ENCODE measurements at places on chromosomes 6 and 20. TPM values are rescaled to one million over a fixed set of nuclear protein-coding genes. Genes with fewer than 3 reads are reported as not detected.

GRCh38 chr6:71537717-71538116 is 249.1 kb downstream of the OGFRL1 start:
- H3K4me3 ChIP-seq = no peak overlapping the region
- H3K36me3 ChIP-seq = no peaks in the 10 kb centered on the region
- peaks cover 7% of the 10 kb centered on the region for H3K4me1 ChIP-seq
- no peak overlapping the region for H3K27ac ChIP-seq

Gene CDSN
- not detected for total RNA-seq

DNA sequence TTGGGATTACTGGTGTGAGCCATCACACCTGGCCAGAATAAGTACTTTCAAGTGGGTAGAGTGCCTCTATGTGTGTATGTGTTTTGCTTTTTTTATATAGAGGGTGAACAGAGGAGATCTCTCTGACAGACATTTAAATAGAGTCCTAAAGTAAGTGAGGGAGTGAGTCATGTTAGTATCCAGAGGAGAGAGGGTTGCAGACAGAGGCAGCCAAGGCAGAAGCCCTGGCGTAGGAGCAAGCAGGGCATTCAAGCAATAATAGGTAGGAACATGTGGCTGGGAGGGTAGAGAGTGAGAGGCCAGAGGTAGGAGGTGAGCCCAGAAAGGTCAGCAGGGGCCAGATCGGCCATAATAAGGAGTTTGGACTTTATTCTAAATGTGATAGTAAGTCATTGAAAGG is 48.9 kb downstream of the PHF20 start:
- no peaks in the 10 kb centered on the region for H3K27me3 ChIP-seq
- H3K4me3 ChIP-seq = no peak overlapping the region
- peaks cover 4% of the 10 kb centered on the region for H3K36me3 ChIP-seq
- peaks cover 43% of the 10 kb centered on the region for H3K4me1 ChIP-seq
- peak overlapping the region; percentile 79 for H3K27ac ChIP-seq

DNA sequence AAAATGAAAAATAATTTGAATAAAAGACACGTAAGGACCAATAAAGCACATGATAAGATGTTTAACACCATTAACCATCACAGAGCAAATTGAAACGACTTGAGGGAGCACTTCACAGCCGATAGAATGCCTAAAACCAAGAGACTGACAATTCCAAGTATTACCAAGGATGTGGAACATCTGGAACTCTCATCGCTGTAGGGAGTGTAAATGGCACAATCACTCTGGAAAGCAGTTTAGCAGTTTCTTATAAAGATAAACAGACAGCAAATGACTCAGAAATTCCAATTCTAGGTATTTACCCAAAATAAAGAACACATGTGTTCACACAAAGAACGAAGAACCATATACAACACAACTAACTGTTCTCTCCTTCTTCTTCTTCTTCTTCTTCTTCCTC is 8.5 kb upstream of the UBD start:
- H3K36me3 ChIP-seq = peaks cover 2% of the 10 kb centered on the region
- no peaks in the 10 kb centered on the region for H3K4me1 ChIP-seq
- DNase-seq = no peak
- H3K27ac ChIP-seq = no peak overlapping the region
- peaks cover 47% of the 10 kb centered on the region for H3K27me3 ChIP-seq

DNA sequence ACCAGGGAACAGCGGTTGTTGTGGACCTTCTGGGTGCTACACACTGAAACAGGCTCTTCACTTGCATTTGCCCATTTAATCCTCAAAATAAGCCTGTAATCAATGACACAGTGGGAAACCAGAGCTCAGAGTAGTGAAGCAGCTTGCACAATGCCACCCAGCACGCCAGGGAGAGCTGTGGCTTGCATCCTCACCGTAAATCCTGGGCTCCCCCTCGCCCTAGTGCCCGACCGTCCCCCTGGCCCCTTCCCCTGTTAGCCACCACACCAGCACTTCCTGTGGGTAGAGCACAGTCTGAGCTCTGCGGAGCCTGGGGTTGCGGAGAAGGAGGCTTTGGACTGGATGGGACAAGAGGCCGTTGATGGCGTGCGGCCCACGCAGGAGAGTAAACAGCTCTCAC is 14.5 kb downstream of the VSTM2L start:
- no peak overlapping the region for H3K27ac ChIP-seq
- DNase-seq = no peak
- no peaks in the 10 kb centered on the region for H3K36me3 ChIP-seq
- H3K27me3 ChIP-seq = peaks cover 2% of the 10 kb centered on the region
- H3K4me1 ChIP-seq = peaks cover 41% of the 10 kb centered on the region

Gene TMEM14C
- total RNA-seq = 115 TPM

- peaks cover 48% of the 10 kb centered on the region for H3K4me1 ChIP-seq
- H3K27me3 ChIP-seq = no peaks in the 10 kb centered on the region
- peak overlapping the region; percentile 82 for H3K27ac ChIP-seq
These were observed 3.1 kb downstream of the ZCCHC3 start for GRCh38 chr20:300345-300990.

GRCh38 chr20:62834967-62835730 is 18.3 kb downstream of the COL9A3 start:
- peak; percentile 82 for DNase-seq
- no peaks in the 10 kb centered on the region for H3K36me3 ChIP-seq
- no peak overlapping the region for H3K4me3 ChIP-seq
- no peak overlapping the region for H3K27ac ChIP-seq
- H3K27me3 ChIP-seq = no peaks in the 10 kb centered on the region

Gene BNIP5
- not detected for total RNA-seq

GRCh38 chr20:45823949-45824835 is 2.9 kb downstream of the TNNC2 start:
- no peak for DNase-seq
- H3K4me1 ChIP-seq = peaks cover 42% of the 10 kb centered on the region
- H3K27me3 ChIP-seq = peaks cover 4% of the 10 kb centered on the region
- no peak overlapping the region for H3K4me3 ChIP-seq

GRCh38 chr6:113361014-113361645 is 496.0 kb upstream of the MARCKS start:
- peaks cover 60% of the 10 kb centered on the region for H3K4me1 ChIP-seq
- H3K4me3 ChIP-seq = no peak overlapping the region
- H3K27ac ChIP-seq = peak overlapping the region; percentile 18
- DNase-seq = no peak

DNA sequence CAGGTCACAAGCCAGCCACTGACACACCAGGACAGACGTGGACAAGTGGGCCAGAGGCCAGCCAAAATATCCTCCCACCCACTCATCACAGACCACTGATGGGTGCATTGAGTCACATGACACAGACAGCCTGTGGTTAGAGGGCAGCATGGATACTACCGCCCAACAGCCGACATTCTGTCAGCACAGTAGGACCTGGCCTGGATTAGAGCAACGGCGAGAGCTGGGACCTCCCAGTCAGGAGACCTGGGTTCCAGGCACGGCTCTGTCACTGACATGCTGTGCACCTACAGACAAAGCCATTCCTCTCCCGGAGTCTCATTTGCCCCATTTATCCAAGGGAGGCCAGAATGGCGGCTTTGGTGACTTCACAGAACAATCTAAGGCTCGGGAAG is 8.0 kb downstream of the ZNF335 start:
- H3K27me3 ChIP-seq = no peaks in the 10 kb centered on the region
- H3K27ac ChIP-seq = no peak overlapping the region
- DNase-seq = peak; percentile 70
- H3K36me3 ChIP-seq = peaks cover 32% of the 10 kb centered on the region
- H3K4me3 ChIP-seq = no peak overlapping the region
- no peaks in the 10 kb centered on the region for H3K4me1 ChIP-seq

Gene COL9A1
- 0.27 TPM for total RNA-seq

DNA sequence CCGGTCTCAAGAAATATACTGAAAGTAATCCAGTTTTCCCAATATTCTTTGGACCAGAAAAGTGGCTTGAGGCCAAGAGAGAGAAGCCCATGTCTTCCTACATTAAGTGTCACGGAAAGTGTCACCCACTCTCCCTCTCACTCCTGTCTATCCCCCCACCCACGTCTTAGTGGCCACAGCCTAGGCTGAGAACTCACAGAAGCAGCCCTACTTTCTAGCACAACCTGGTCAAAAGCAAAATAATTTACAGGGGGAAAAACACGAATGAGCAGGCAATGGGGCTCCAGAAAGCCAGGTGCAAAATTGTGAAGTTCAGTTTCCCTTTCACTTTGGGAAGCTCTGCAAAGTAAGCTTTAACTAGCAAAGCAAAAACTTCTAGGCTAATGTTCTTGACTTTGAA is 118.0 kb downstream of the OPRM1 start:
- H3K4me1 ChIP-seq = no peaks in the 10 kb centered on the region
- H3K27ac ChIP-seq = no peak overlapping the region
- no peaks in the 10 kb centered on the region for H3K36me3 ChIP-seq
- no peak overlapping the region for H3K4me3 ChIP-seq
- DNase-seq = no peak
- H3K27me3 ChIP-seq = no peaks in the 10 kb centered on the region

GRCh38 chr6:31379850-31380249 is 22.9 kb upstream of the HLA-B start:
- H3K36me3 ChIP-seq = no peaks in the 10 kb centered on the region
- H3K27me3 ChIP-seq = peaks cover 50% of the 10 kb centered on the region
- H3K4me3 ChIP-seq = no peak overlapping the region
- H3K27ac ChIP-seq = no peak overlapping the region
